ENCODE measurements at places on chromosomes 7 and 10. TPM values are rescaled to one million over a fixed set of nuclear protein-coding genes. Genes with fewer than 3 reads are reported as not detected.

The GBX1 gene
- not detected for total RNA-seq

The AZGP1 gene
- not detected for total RNA-seq

The KAZALD1 gene
- 0.42 TPM for total RNA-seq

The CYP2C19 gene
- total RNA-seq = not detected

The HYAL4 gene
- total RNA-seq = not detected

The MRLN gene
- not detected for total RNA-seq

The CALHM3 gene
- not detected for total RNA-seq

The PLXDC2 gene
- total RNA-seq = 46.2 TPM

The SLC39A12 gene
- not detected for total RNA-seq

The CYP3A7 gene
- total RNA-seq = not detected

The TRIM74 gene
- total RNA-seq = 0.21 TPM

The MBL2 gene
- total RNA-seq = not detected

The MARVELD1 gene
- total RNA-seq = 5.5 TPM

The DPYSL4 gene
- 0.21 TPM for total RNA-seq

The SCIN gene
- total RNA-seq = 0.21 TPM

The STEAP1 gene
- 0.21 TPM for total RNA-seq

The USP6NL gene
- 14.7 TPM for total RNA-seq

The RASA4B gene
- total RNA-seq = 9.3 TPM

The COL1A2 gene
- 0.52 TPM for total RNA-seq

The FAM241B gene
- not detected for total RNA-seq
